ENCODE measurements at places on chromosomes 6 and 20.

- no peak for DNase-seq
Measured at GRCh38 chr6:340991-341827, 48.9 kb downstream of the DUSP22 start.

DNA sequence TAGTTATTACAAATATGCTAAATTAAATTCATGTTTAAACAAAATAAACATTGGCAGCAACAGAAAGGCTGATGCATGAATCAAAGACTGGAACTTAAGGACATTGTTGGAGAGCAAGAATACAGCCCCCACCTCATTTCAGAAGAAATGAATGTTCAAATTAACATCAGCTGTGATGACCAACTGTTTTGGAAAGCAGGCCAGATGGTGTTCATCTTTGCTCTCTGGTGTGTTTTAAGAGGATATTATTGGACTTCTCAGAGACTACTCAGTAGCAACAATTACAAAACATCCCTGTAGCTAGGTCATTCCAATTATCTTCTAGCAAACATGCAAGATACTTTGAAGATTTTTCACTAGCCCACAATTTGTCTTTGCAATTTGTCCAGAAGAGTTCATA, 118.6 kb upstream of the DOK5 start:
- no peak for DNase-seq

- no peak for DNase-seq
Measured at GRCh38 chr6:34178357-34179105, 32.6 kb upstream of the GRM4 start.

- no peak for DNase-seq
Measured at GRCh38 chr6:134809130-134809529, 140.8 kb downstream of the ALDH8A1 start.

DNA sequence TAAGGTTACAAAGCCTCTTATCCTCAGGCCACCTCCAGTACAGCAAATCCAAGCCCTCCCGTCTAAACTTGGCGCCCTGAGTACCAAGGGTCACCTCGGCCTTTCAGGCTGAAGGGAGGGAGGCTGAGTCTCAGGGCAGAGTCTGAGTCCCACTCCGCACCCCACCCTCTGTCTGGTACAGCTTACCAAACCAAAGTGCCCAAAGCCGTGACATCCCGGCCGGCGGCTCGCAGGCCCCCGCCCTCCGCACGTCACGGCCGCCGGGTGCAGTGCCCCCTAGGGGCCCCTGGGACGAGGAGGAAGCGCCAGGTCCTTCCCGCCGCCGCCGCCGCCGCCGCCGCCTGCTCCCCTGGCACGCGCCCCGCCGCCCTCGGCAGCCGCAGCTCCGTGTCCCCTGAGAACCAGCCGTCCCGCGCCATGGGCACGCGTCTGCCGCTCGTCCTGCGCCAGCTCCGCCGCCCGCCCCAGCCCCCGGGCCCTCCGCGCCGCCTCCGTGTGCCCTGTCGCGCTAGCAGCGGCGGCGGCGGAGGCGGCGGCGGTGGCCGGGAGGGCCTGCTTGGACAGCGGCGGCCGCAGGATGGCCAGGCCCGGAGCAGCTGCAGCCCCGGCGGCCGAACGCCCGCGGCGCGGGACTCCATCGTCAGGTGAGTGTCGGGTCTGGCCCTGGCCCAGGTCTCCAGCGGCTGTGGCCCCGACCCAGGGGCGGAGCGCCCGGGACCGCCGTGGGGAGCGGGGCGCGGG, at the start of gene MTHFD1L:
Gene MTHFD1L (plus strand): TSS at position 297 of the 741 bp plus-strand sequence. CDS start 121 bp downstream, at position 418.
- DNase-seq = peak; percentile 67

Measured in stimulated activated CD4-positive, alpha-beta T cell treated with anti-CD3 and anti-CD28 coated beads, Interleukin-1b, Interleukin-23, amount 100 ng/mL, for 24 hours (primary cell).